Hippocampal formation (tissue), 2 donors: ENCODE measurements at places on chromosomes 7 and 10.
A peak's percentile ranks its signal among the peaks of the same experiment; 100 is the strongest.

DNA sequence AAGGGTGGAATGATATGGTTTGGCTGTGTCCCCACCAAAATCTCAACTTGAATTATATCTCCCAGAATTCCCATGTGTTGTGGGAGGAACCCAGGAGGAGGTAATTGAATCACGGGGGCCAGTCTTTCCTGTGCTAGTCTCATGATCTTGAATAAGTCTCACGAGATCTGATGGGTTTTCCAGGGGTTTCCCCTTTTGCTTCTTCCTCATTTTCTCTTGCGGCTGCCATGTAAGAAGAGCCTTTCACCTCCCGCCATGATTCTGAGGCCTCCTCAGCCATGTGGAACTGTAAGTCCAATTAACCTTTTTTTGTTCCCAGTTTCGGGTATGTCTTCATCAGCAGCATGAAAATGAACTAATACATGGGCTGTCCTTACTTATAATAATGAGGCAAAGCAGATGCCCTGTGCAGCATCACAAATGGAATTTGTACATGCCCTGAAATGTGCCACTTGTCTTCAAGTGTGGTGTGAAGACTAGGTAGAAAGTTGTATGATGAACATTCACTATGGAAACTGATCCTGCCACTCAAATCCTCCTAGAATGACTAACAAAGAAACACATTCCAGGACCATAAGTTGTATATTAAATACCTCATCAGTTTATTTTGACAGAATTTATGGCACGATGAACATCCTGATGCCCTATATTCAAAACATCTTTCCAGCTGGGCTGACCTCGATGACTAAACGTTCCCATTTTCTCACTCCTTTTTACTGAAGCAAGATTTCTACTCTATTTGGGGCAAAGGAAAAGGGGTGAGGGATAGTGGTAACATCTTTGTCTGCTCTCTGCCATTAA is 122.8 kb upstream of the CTTNBP2 start:
- no peak for DNase-seq

GRCh38 chr10:61899069-61899531 is 2.4 kb upstream of the ARID5B start:
- DNase-seq = no peak

- DNase-seq = no peak
These were observed 100.8 kb downstream of the EBF3 start for GRCh38 chr10:129863201-129863663.

DNA sequence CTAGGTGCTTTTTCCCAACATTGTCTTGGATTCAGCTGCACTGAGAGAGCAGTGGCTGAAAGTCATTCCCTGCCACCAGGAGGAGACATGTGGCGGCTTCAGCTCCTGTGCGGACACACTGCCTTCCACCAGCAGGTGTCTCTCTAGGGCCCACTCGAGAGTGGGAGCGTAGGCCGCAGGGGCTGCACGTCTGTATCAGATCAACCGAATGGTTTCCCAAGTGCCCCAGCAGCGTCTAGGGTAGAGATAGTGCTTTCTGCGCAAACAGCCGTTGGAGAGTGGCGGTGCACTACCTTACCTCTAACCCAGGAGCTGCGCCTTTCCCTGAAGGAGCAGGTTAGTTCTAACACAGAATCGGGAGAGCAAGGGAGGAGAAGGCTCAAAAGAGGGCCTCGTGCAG is 31.7 kb downstream of the PAPOLB start:
- DNase-seq = peak; percentile 22

DNA sequence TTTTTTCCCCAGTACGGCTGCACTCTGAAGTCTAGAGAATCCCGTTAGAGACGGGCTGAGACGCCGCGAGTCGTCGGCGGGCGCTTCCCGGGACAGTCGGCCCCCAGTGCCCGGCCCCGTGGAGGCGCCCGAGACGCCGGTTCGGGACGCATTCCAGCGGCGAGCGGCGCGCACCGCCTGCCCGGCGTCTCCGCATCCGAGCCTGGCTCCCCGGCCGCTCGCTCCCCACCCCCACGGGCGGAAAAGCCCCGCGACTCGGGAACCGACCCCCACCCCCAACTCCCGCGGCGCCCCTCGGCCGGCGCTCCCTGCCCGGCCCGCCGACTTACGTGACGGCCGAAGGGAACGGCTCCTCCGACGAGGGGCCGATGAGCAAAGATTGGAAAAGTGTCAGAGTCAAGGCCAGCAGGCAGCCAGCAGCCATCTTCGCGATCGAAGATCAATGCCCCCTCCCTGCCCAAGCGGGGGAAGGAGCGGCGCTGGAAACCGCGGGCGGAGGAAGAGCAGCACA is 486 bp downstream of the CACNA2D1 start:
- peak; percentile 55 for DNase-seq

DNA sequence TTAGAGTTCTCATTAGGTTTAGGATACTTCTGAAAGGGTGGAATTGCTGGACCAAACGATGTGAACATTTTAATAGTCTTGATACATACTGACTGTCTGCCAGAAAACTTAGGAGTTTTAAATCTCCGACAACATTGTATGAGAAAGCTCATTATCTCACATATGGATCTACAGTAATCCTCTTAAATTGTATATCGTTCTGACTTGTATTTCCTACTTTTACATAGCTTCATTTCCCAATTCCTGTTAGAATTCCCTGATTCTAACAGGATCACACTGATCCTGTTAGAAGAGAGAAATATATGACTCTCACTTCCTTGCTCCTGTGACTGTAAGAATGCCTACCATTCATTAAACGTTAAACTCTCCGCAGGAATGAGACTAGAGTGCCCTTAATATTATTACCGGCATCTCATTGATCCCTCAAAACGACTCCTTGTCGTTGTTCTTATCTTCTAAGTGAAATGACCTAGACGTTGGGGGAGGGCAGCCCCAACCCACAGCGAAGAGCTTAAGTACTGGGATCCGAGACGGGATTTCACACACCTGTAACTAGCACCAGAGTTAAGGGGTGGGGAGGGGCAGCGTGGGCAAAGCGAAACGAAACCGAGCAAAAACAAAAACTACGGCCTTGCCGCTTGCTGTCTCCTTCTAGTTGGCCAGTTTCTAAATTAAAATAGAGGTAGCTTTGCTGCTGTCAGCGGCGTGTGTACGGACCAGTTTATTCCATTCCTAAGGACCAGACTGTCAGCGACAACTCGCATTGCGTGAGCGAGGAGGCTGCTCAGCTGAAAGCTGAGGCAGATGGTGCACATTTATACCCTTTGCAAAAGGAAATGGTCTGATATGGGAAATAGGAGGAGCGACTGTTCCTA is 678 bp upstream of the TMEM106B start:
- peak; percentile 57 for DNase-seq

DNA sequence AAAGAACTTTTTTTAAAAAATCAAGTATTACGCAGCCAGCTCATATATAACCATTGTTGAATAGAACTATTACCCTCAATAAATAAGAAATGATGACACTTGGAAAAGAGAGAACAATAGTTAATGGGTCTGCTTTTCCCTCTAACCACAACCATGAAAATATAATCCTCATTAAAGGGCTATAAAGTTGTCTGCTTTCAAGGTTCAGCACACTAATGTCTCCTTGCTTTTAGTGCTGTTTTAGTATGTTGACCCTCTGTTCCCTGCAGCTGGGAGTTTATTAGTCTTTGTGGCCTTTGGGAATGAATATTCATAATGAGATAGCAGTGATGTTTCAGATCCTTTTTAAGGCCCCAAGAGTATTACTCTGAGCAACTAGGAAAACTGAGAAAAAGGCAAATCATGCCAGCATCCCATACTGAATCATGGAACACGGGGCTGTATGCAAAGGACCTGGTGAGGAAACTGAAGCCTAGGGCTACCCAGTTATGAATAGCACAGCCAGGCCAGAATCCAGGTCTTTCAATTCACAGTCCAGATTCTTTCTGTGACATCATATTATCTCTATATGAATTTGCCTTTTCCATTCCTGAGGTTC is 332.0 kb upstream of the LRGUK start:
- DNase-seq = no peak

DNA sequence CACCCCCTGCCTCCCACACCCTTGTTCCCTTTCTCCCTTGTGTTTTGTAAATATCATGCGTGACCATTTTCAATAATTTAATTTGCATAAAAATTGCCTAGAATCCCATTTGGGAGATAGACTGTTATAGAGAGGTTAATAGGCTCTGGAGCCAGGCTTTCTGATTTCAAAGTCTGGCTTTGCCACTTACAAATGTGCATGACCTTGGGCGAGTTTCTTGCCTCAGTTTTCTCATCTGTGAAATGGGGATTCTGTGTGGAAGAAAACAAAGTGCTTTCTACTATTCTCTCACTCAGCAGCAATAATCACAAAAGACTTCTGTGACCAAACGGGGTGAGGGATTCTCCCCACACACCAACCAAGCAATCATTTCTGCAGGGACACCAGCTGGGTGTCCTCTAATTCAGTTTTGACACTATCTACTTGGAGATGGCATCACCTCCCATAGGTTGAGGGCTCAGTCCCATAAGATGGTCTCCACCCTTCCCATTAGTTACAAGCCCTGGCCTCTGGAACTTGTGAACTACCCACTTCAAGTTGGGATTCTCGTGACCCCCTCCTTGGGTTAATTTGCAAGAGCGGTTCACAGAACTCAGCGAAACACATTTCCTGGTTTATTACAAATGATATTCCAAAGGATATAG is 3.5 kb upstream of the ZNF22 start:
- DNase-seq = no peak

- DNase-seq = no peak
These were observed 11.4 kb upstream of the MRPS16 start for GRCh38 chr10:73263693-73264347.

GRCh38 chr10:51770709-51771108 is 71.3 kb upstream of the CSTF2T start:
- DNase-seq = no peak

DNA sequence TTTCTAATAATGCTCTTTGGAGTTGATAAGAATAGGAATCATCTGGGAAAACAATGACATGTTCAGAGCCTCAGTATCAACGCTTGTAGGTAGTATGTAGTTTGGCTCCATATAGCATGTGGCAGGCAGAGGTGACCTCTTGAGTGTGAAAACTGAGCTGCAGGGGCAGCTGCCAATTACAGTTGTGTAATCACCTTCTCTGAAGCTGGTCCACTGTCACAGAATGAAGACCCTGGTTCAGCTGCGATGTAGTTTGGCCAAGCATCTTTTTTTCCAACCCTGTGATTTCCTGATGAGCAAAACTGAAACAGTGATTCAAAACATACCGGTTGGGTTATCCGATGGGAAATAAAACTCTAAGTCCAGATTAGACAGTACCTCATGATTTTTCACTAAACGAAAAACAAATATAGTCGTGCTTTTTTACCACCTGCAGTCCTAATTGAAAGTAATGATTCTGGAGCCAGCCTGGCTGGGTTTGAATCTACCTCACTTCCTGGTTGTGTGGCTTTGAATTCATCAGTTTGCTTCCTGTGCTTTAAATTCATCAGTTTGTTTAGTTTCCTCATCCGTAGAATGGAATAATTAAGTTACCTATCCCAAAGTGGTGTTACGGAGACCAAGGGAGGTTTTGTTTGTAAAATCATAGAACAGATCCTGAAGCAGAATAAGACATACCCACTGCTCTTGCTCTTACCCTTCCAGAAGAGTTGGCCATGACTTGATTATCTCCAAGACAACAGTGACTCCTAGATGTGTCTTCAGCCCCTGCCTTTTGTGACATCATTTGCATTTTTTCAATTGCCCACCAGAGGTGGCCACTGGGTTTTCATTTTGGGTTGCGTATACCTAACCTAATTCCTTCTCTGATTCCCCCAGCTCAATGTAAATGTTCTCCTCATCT is 87.4 kb downstream of the CELF2 start:
- no peak for DNase-seq

DNA sequence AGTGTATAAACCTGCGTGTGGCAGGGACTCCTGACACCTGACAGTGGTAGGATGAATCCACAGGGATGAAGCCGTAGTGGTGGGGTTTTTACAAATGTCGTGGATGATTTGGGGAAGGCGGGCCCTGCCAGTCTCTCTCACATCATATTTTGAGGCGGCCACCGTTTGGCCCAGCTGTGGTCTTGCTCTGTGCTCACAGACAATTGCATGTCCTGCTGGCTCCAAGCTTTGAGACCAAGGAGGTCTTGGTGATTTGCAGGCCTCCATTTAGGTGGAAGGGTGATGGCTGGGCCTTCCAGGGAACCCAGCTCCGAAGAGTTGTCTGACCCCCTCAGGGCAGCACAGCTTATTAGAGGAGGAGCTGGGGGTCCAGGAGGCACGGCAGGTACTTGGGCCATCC is 151.1 kb upstream of the SHH start:
- DNase-seq = no peak

- no peak for DNase-seq
These were observed 326.5 kb downstream of the THSD7A start for GRCh38 chr7:11505471-11505985.

GRCh38 chr10:35140727-35141126 is 14.1 kb downstream of the CREM start:
- DNase-seq = no peak

GRCh38 chr10:62384057-62384446 is 9.9 kb downstream of the ZNF365 start:
- no peak for DNase-seq

GRCh38 chr10:76736392-76736791 is 901.2 kb downstream of the KCNMA1 start:
- no peak for DNase-seq

DNA sequence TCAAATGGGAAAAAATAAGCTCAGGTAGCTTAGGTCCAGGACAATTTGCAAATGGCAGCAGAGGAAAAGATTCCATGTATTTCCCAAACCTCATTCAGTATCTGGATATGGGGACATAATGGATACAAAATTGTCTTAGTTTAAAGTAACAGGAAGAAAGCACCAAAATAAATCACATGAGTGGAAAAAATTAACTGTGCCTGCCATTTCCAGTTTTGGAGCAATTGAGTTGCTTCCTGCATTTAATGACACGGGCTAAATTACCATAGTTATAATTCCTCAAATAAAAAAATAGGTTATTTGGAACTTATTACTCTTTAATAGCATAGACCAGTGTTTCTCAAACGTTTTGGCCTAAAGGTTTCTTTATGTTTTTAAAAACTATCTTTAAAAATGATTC is 6.3 kb upstream of the STAMBPL1 start:
- DNase-seq = no peak

DNA sequence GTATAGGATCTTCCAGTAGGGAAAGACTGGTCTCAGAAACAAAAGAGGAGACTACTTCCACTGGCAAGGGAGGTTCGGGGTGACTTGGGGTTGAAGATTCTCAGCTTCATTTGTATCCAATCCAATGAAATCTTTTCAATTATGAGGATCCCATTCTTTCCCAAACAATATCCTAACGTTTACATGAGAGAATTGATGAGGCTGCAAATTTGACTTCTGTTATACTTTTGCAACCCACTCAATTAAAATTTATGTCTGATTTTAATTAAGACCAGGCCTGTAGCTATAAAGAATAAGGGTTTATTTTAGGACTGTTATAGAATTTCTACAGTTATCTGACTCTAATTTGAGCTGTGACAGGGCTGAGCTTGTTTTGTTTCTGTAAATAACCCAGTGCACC is 251.5 kb downstream of the ANKRD7 start:
- DNase-seq = no peak

GRCh38 chr7:14590206-14590605 is 312.3 kb downstream of the DGKB start:
- no peak for DNase-seq
